ENCODE measurements at places on chromosomes 3 and 15.

GRCh38 chr3:100096866-100097265 is 17.4 kb downstream of the FILIP1L start:
- DNase-seq = no peak

DNA sequence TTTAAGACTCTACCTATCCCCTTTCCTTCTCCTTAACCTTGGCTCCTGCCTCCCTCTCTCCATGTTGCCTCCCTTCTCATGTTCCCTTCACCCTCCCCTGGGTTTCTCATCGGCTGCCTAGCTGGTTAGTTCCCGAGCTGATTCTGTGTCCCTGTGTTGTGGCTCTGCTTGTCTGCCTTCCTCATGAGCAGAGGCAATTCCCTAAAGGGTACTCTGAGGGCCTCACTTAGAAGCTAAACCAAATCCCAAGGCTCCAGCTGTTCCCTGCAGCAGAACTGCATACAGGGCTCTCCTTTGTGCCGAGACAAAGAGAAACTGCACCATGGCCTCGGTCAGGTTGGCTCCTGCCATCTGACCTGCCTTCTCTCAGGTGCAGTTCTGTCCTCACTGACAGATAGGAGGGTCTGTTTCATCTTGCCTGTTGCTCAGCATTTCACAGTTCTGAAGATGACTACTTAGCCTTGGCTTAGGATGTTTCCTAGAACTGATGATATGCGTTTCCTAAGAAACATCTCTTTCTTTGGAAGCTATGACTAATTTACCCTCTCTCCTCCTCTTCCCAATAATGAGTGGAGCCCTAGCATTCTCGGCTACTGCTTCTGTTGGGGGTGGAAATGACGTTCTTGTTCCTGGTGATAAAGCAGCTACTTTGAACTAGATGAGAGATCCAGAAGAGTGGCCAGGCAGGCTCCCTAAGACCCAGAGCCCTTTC is 27.1 kb downstream of the DUOX1 start:
- no peak for DNase-seq

DNA sequence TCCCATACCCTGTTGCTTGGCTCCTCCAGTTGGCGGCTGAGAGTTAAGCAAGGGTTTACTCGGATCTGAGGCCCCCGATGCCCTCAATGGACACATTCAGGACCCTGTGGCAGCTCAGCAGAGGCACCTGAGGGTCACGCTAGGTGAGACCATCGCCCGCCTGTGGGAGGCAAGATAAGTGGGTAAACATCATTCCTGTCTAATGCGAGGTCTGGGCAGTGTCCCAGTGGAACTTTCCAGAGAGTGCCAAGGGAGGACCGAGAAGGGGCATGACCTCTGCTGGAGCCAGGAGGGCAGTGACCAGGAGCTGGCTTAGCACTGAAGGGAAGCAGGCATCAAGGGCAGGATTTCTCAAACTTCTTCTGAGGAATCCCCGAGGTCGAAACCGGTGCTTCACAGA is 65.4 kb upstream of the SEC61A1 start:
- no peak for DNase-seq

GRCh38 chr3:129441782-129442181 is 1.8 kb downstream of the IFT122 start:
- no peak for DNase-seq

DNA sequence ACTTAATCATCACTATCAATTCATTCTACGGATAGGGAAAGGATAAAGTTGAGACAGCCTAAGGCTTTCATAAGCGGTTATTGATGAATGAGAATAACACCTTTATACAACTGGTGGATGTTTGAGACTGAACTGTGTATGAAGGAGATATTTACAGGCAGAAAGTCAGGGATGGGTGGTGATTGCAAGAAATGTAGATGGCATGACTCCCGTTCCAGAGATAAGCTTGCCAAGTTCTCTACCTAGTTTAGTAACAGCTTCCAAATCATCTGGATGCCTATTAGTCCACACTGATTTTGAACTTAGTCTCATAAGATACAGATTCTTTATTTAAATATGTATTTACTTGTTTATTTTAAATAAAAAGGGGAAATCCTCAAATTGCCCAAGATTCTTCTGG is 358.8 kb downstream of the GAP43 start:
- DNase-seq = no peak

DNA sequence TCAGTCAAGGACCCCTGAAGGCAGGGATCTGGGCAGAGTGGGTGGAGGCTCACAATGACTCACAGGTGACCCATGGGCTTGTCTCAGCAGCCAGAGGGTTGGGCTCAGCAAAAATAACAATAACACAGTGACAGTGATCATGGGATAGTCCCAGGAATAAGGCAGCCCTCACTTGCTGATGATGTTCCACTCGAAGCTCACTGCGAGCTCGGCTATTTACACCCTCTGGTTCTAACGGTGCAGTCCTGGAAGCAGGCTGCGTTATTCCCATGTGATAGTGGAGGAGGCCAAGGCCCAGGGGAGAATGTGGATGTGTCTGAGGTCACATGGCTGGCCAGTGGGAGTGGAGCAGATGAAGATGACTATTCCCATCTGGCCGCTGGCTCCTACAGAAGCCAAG is 16.2 kb downstream of the CCDC33 start:
- no peak for DNase-seq

GRCh38 chr3:178546079-178546478 is 9.8 kb downstream of the KCNMB2 start:
- DNase-seq = no peak

- DNase-seq = no peak
These were observed 189.8 kb downstream of the NTRK3 start for GRCh38 chr15:88066636-88067330.

DNA sequence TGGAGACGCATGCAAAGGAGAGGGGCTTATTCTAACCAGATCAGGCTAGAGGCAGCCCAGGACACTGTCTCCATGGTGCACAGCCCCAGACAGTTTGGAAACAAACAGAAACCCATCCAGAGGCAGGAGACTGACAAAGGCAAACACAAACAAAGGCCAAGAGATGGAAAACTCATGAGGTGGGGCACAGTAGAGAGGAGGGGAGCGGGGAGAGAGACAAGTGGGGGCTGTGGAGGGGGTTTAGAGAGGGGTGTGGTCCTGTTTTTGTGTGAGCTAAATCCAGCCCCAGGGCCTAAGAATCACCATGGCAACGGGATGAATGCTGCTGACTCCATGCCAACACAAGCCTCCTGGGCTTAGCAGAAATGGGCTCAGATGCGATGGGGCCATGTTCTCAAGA is 32.3 kb downstream of the PARP16 start:
- DNase-seq = no peak

- no peak for DNase-seq
These were observed 70.5 kb upstream of the SLC4A7 start for GRCh38 chr3:27554706-27555105.

- no peak for DNase-seq
These were observed 429.2 kb downstream of the OTOL1 start for GRCh38 chr3:161925749-161926360.

DNA sequence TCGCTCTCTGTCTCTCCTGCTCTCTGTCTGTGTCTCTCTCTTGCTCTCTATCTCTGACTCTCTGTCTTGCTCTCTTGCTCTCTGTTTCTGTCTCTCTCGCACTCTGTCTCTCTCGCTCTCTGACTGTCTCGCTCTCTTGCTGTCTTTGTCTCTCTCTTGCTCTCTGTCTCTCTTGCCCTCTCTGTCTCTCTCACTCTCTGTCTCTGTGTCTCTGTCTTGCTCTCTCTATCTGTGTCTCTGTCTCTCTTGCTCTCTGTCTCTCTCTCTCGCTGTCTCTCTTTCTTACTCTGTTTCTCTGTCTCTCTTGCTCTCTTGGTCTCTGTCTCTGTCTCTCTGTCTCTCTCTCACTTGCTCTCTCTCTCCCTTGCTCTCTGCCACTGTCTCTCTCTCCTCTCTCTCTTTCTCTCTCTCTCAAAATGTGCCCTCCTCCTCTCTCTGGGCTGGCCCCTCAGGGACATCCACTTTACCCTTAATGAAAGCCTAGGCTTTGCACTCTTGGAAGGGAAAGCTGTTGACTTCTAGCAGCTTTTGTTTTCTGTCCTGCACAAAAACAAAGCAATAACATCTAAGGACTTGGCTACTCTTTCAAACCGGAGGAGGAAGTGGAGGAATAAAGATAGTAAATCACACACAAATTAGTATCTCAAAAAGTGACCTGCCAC is 73.9 kb upstream of the NR2E3 start:
- DNase-seq = no peak
